ENCODE measurements at places on chromosomes 7 and 10.

DNA sequence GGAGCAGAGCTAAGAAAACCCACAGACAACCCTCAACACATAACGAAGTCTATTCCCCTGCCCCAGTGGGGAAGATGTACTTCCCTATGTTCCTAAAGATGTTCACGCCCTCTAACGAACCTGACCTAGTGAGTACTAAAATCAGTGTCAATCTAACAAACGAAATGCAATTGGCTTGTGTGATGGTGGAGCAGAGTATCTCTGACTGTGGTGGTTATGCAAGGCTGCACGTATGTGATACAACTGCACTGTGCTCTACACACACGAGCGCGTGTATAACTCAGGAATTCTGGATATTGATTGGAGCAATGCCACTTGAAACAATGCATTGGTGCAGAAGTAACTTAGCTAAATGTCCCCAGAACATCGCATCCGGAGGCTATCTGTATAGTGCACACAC is 1.3 kb downstream of the ANKRD16 start:
- no peak for DNase-seq

DNA sequence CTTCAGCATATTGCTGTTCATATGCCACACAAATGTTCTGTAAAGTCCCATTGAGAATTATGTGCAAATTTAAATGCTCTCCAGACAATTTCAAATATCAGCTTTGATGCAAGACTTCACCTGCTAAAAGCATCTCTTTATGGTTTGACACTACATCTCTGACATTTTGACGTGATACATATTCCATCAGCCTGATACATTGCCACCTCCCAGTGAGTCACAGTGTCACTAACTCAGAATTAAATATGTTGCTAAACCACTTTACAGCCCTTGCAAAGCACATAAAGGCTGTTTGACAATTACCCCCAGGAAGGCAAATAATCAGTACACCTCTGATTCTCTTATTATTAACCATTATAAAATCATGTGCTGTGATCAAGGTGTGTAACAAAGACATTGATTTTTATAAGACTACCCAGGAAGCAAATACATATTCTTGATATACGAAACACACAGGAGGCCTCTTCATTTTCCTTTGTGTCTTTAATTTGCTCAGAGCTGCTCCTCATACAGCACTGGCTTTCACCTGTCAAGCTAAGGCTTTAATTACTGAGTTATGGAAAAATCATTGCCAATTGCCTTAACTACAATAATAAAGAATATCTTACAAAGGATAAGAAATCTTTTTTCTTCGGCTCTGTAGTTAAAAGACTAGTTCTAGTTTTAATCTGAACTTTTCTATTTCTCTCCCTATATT is 547.5 kb upstream of the C7orf33 start:
- DNase-seq, result no peak

DNA sequence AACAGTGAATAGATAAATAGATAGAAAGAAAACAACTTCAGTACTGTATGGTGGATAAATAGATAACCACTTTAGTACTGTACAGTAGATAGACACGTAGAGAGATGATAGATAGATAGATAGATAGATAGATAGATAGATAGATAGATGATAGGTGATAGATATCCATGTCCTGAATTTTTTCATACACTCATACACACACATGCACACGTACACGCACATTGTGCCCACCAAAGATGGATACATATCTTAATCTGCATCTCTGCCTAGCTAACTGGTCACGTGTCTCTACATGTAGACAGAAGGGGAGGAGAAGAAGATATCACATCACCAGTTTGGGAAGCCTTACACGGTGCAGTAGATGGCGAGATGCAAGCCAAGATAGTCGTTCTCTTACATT is 99.2 kb downstream of the ARID5B start:
- DNase-seq, result no peak

- no peak for DNase-seq
These were observed 189.3 kb downstream of the MAD1L1 start for GRCh38 chr7:2043316-2044039.

- no peak for DNase-seq
These were observed 181.5 kb downstream of the EXOC4 start for GRCh38 chr7:133434246-133434865.

DNA sequence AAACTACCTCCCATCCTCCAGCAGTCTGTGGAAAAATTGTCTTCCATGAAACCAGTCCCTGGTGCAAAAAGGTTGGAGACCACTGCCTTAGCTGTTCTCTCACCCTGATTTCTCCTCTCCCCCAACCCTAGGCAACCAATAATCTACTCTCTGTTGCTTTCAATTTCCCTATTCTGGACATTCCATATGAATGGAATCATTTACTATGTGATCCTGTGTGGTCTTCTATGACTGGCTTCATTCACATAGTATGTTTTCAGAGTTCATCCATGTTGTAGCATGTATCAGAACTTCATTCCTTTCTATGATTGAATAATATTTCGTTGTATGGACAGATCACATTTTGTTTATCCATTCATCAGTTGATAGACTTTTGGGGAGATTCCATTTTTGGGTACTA is 38.3 kb upstream of the DLG5 start:
- DNase-seq, result no peak

DNA sequence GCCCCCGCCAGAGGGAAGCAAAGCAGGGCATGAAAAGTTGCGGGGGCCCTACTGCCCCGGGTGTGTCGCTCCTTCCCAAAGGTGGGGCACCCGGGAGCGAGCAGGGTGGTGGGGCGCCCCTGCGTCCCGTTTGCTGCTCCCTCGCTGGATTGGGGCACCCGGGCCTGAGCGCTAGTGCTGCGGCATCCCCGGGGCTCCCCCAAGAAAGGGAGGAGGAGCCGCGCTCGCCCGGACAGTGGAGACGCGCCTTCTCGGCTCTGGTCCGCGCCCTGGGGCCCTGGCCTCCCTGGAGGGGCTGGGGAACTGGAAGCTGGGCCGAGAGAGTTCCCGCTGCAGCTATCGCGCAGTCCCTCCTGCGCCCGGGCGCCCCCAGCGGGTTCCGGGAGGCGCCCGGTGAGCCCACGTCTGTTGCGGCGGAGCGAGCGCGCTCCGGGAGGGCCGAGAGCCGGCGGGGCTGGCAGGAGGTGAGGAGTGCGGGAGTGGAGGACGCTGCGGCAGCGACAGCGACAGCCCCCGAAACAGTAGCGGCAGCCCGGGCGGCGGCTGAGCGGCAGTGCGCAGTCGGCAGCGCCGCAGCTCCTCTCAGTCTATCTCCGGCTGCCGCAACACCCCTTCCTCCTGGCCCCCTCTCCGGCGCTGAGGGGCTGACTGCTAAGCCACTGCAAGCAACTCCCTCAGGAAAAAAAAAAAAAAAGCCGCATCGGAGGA is 504 bp upstream of the BMPER start:
- DNase-seq, result no peak

DNA sequence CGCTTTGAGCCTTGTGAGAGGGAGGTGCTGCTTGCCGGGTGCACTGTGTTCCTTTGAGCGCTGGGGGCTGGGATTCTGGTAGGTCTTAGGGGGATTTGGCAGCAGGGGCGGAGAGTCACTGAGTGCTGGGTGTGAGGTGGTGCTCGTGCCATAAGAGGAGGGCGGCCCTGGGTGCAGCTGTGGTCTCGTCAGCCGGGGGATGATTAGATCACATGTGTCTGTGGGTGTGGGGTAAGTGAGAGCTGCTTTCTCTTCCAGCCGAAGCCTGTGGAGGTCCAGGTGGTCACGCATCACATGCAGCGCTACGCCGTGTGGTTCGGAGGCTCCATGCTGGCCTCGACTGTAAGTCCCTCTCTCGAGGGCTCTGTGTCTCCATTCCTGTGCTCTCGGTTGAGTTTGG is 93.7 kb downstream of the ACTR3B start:
- DNase-seq, result no peak

- no peak for DNase-seq
These were observed 132.4 kb downstream of the DNAH11 start for GRCh38 chr7:21675255-21675654.

DNA sequence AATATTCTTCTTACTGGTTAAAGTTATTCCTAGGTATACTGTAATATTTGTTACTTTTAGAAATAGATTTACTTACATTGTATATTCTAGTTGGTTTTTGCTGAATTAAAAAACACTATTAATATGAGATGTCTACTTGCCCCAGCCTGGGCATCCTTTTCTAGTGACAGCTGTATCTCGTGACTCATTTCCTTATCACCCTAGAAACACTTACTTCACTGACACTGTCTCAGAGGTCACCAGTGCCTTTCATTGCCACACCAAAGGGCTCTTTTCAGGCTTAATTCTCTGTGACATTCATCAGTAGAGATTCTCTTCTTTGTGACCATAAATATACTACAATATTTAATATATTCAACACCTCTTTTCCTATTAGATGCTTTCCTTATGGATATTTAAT is 194.7 kb downstream of the GALNT17 start:
- DNase-seq, result no peak

- no peak for DNase-seq
These were observed 298.7 kb downstream of the BAMBI start for GRCh38 chr10:28975891-28976531.

DNA sequence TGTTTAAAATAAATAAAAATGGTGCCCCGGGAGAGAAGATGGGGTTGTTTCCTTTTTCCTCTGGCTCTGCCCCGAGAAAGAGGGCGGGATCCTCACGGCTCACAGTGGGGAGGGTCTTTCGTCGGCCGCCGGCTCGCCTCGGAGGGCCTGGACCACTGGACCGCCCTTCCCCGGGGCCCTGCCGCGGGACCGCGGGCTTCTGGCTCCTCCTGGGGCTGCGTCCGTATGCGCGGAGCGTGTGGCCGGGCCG is 3.5 kb upstream of the IGF2BP3 start:
- DNase-seq, result no peak

GRCh38 chr7:135236727-135237126 is 3.1 kb downstream of the STRA8 start:
- DNase-seq, result no peak

GRCh38 chr7:64515330-64515729 is 47.5 kb downstream of the ZNF680 start:
- no peak for DNase-seq

GRCh38 chr7:84187813-84188510 is 6.6 kb downstream of the SEMA3A start:
- DNase-seq, result no peak

DNA sequence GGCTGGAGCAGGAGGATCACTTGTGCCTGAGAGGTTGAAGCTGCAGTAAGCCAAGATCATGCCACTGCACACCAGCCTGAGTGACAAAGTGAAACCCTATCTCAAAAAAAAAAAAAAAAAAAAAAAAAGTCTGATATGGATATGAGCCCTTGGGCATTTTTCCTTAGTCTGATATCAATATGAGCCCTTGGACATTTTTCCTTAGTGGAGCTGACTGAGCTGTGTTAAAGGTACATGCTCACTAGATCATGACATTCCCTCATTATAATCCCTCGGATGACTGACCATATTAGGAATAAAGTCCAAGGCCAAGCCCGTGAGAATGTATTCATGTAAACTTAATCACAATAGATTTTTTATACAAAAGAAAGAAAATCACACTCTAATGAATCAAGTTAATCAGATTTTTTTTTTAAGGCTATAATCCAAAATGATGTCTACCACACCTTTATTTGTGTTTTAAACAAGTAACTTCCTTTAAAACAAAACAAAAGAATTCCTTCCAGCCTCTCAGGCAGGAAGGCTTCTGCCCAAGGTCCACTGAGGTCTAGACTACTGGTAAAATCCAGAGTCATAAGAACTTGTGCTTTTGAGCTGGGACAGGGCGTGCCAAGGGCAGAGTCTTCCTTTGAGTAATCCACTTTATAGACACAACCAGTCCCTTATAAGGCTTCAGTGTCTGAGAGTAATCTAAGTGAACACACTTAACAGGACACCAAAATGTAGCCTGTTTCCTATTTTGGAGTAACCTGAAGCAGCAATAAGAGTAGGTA is 5.5 kb downstream of the PPA1 start:
- no peak for DNase-seq

- DNase-seq, result no peak
These were observed 174.1 kb upstream of the MKI67 start for GRCh38 chr10:128300290-128300824.

- no peak for DNase-seq
These were observed 14.5 kb downstream of the ADCYAP1R1 start for GRCh38 chr7:31066516-31067130.

GRCh38 chr7:37180828-37181549 is 267.7 kb downstream of the ELMO1 start:
- DNase-seq, result no peak

- no peak for DNase-seq
These were observed 105.1 kb downstream of the WDFY4 start for GRCh38 chr10:48789486-48790456.

DNA sequence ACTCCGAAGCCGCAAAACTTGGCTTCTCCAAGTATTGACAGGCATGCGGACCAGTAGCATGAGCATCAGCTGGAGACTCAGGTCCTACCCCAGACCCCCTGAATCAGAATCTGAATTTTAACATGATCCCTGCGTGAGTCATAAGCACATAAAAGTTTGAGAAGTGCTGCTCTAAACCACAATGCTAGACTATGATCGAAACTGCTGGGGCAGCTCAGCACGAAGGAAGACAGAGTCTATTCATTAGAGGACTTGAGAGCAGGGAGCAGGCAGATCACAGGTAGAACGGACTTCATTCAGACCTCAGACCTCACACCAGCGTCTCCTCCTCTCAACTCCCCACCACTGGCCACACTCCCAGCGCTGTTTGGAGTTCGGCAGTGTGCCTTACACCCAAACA is 16.9 kb downstream of the CAMK2G start:
- no peak for DNase-seq

Measured in stimulated activated CD8-positive, alpha-beta memory T cell treated with anti-CD3 and anti-CD28 coated beads, Interleukin-7, amount 100 ng/mL, for 1 hour (primary cell).